Activated CD8-positive, alpha-beta T cell treated with anti-CD3 and anti-CD28 coated beads, Interleukin-2, amount 10 ng/mL, durations not matched to agents 7 days and 5 days (primary cell): ENCODE measurements at places on chromosomes 7 and 10. TPM values are rescaled to one million over a fixed set of nuclear protein-coding genes. Genes with fewer than 3 reads are reported as not detected.

The HTR5A gene
- total RNA-seq = not detected

DNA sequence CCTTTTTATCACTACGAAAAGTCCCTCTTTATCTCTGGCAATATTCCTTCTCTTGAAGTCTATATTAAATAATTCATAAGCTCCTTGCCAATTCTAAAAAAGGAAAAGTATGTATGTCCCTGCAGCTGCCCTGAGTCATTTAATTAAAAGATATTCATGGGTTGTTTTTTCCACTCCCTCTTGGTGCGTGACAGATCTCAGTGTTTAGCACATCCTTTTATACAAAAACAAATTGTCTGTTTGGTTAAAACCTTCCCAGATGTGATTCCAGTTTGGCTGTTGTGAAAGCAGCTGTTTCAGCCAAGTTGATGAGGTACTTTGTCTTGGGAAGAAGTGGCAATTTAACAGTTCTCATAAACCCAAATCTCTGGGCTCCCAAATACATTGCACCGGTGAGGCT lies 33.8 kb upstream of the PRLHR start:
- no peak overlapping the region for H3K27ac ChIP-seq
- no peaks in the 10 kb centered on the region for H3K36me3 ChIP-seq

The HMX2 gene
- not detected for total RNA-seq

The POLR1F gene
- total RNA-seq = 20.3 TPM

The OR13A1 gene
- total RNA-seq = not detected

The SPDYE2 gene
- not detected for total RNA-seq

The FAM204A gene
- 45.4 TPM for total RNA-seq

- H3K4me3 ChIP-seq = no peak overlapping the region
- no peak overlapping the region for H3K27ac ChIP-seq
- peaks cover 2% of the 10 kb centered on the region for H3K4me1 ChIP-seq
- no peaks in the 10 kb centered on the region for H3K27me3 ChIP-seq
- H3K36me3 ChIP-seq = no peaks in the 10 kb centered on the region
- no peak for DNase-seq
These were observed 45.0 kb upstream of the AGBL3 start for GRCh38 chr7:134941185-134941900.

The CYP26A1 gene
- total RNA-seq = not detected

The CLCN1 gene
- not detected for total RNA-seq

- H3K27me3 ChIP-seq = no peaks in the 10 kb centered on the region
- no peaks in the 10 kb centered on the region for H3K36me3 ChIP-seq
- no peak overlapping the region for H3K4me3 ChIP-seq
- no peak for DNase-seq
- H3K4me1 ChIP-seq = peaks cover 3% of the 10 kb centered on the region
These were observed 92.1 kb downstream of the GRB10 start for GRCh38 chr7:50690541-50691011.

The C10orf143 gene
- total RNA-seq = 4.7 TPM

DNA sequence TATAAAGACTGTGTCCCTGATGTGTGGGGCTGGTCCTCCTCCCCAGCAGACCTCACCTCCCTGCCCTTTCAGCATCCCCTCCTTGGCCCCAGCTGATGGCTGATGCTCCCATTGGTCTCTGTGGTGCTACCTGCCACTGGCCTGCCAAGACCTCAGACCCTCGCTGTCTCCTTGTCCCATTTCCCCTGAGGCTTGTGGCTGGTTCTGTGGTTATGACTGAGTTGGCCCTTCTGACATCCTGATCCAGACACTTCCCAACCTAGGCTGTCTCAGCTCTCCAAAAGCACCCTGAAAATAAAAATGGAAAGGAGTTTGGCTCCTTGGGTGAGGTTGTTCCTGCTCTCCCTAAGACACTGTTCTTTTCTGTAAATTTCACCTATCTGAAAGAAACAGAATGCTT lies 214.2 kb downstream of the RPS24 start:
- H3K27ac ChIP-seq = no peak overlapping the region
- H3K36me3 ChIP-seq = peaks cover 5% of the 10 kb centered on the region
- peaks cover 39% of the 10 kb centered on the region for H3K4me1 ChIP-seq
- H3K27me3 ChIP-seq = peaks cover 8% of the 10 kb centered on the region

The MKX gene
- not detected for total RNA-seq

The RBP4 gene
- not detected for total RNA-seq

GRCh38 chr7:142862786-142863400 lies 8.0 kb downstream of the EPHB6 start:
- no peak overlapping the region for H3K27ac ChIP-seq
- no peaks in the 10 kb centered on the region for H3K36me3 ChIP-seq
- peaks cover 9% of the 10 kb centered on the region for H3K27me3 ChIP-seq
- DNase-seq = peak; percentile 18
- no peak overlapping the region for H3K4me3 ChIP-seq
- peaks cover 6% of the 10 kb centered on the region for H3K4me1 ChIP-seq

DNA sequence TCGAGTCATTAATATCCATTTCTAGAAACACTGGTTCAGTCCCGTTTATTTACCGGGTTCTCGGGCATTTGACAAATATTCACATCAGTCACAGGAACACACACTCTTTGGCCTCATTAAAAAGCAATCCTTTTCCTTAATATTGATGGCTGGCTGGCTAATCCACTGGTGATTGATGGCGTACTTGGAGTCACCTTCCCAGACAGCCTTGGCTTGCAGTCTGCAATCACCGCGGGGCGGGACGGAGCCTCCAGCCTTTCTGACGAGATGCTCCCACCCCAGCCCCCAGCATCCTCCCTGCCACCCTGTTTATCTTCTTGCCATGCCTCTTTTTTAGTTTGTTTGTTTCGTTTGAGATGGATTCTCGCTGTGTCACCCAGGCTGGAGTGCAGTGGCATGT lies 36.6 kb downstream of the SRRM3 start:
- no peak overlapping the region for H3K27ac ChIP-seq
- H3K27me3 ChIP-seq = peaks cover 22% of the 10 kb centered on the region
- no peak for DNase-seq
- peaks cover 8% of the 10 kb centered on the region for H3K4me1 ChIP-seq
- H3K36me3 ChIP-seq = no peaks in the 10 kb centered on the region

DNA sequence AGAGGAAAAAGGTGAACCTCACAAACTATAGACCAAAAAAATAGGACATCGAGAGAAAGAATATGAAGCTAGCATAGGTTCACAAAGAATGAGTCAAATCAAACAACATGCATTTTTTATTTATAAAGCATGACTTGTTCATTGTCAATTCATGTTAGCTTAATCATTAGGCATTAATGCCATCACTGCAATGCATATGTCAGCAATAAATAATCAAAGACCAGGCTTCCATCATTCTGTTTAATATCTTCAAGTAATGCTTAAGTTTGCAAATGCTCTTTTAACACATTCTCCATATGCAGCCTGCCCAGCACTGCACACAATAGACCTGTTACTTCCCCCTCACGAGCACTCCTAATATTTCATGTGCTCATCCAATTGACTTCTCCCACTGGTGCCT lies 8.9 kb upstream of the MAGI2 start:
- peaks cover 5% of the 10 kb centered on the region for H3K27me3 ChIP-seq
- no peak for DNase-seq
- H3K4me3 ChIP-seq = no peak overlapping the region

The ZNF727 gene
- total RNA-seq = not detected

GRCh38 chr7:43943417-43944187 lies 17.4 kb downstream of the UBE2D4 start:
- H3K27me3 ChIP-seq = no peaks in the 10 kb centered on the region
- DNase-seq = no peak
- no peak overlapping the region for H3K4me3 ChIP-seq
- H3K4me1 ChIP-seq = no peaks in the 10 kb centered on the region
- no peak overlapping the region for H3K27ac ChIP-seq

DNA sequence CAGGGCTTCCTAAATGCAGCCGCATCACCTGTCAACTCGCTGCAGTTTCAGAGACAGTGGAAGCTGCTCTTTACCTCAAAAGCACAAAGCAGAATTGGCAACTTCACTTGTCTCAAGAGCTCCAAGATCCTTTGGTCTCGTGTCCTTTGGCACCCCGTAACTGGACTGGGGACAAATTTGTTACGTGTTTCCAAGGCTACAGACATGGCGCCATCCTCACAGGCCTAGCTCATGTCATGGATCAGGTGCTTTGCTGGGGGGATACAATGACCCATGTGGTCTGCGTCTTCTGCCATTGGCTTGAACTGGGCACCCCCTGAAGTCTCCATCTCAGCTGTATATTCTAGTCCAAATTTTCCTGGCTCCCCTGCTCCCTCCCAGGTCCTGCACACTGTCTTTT lies 48.6 kb downstream of the CHST3 start:
- H3K4me3 ChIP-seq = no peak overlapping the region
- no peaks in the 10 kb centered on the region for H3K4me1 ChIP-seq
- no peaks in the 10 kb centered on the region for H3K36me3 ChIP-seq
- H3K27me3 ChIP-seq = no peaks in the 10 kb centered on the region
- H3K27ac ChIP-seq = no peak overlapping the region

- no peak for DNase-seq
- peaks cover 81% of the 10 kb centered on the region for H3K27me3 ChIP-seq
- peaks cover 20% of the 10 kb centered on the region for H3K4me1 ChIP-seq
- peak overlapping the region; percentile 25 for H3K4me3 ChIP-seq
- peak overlapping the region; percentile 52 for H3K27ac ChIP-seq
These were observed 868 bp downstream of the EMX2 start for GRCh38 chr10:117543225-117544003.

GRCh38 chr7:155766966-155767916 lies 45.0 kb downstream of the SHH start:
- no peaks in the 10 kb centered on the region for H3K27me3 ChIP-seq
- peak overlapping the region; percentile 2 for H3K27ac ChIP-seq
- H3K36me3 ChIP-seq = peaks cover 72% of the 10 kb centered on the region
- no peak overlapping the region for H3K4me3 ChIP-seq

GRCh38 chr10:77643795-77644468 lies 6.3 kb upstream of the KCNMA1 start:
- H3K36me3 ChIP-seq = no peaks in the 10 kb centered on the region
- peak; percentile 50 for DNase-seq
- peaks cover 32% of the 10 kb centered on the region for H3K27me3 ChIP-seq

- no peaks in the 10 kb centered on the region for H3K27me3 ChIP-seq
- H3K4me1 ChIP-seq = no peaks in the 10 kb centered on the region
- H3K27ac ChIP-seq = no peak overlapping the region
- no peak overlapping the region for H3K4me3 ChIP-seq
- no peak for DNase-seq
These were observed 1073.6 kb downstream of the XPNPEP1 start for GRCh38 chr10:108849688-108850087.

- H3K27ac ChIP-seq = no peak overlapping the region
- H3K36me3 ChIP-seq = no peaks in the 10 kb centered on the region
- no peak overlapping the region for H3K4me3 ChIP-seq
- no peak for DNase-seq
- H3K4me1 ChIP-seq = peaks cover 42% of the 10 kb centered on the region
These were observed 159.9 kb downstream of the CAMK1D start for GRCh38 chr10:12509016-12509793.

DNA sequence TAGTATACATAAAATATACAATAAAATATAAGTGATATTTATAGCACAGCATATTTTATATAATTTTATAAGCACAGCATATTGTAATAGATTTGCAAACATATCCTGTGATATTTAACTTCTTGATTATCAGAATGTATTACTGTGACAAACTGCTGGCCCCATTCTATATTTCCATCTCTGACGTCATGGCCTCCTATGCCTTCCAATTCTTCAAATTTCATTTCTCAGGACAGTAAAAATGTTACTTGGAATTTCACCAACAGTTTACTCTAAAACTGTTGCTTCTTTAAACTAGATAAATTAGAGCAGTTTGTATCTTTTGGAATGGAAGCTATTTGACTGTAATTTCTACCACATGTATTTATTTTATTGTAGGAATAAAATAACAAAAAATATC lies 102.5 kb upstream of the SLC25A13 start:
- H3K27me3 ChIP-seq = peaks cover 15% of the 10 kb centered on the region
- no peaks in the 10 kb centered on the region for H3K36me3 ChIP-seq
- peaks cover 8% of the 10 kb centered on the region for H3K4me1 ChIP-seq
- H3K27ac ChIP-seq = no peak overlapping the region
- DNase-seq = no peak

GRCh38 chr10:74937266-74937856 lies 111.0 kb downstream of the KAT6B start:
- DNase-seq = no peak
- no peak overlapping the region for H3K27ac ChIP-seq
- H3K36me3 ChIP-seq = peaks cover 8% of the 10 kb centered on the region
- peaks cover 7% of the 10 kb centered on the region for H3K4me1 ChIP-seq

DNA sequence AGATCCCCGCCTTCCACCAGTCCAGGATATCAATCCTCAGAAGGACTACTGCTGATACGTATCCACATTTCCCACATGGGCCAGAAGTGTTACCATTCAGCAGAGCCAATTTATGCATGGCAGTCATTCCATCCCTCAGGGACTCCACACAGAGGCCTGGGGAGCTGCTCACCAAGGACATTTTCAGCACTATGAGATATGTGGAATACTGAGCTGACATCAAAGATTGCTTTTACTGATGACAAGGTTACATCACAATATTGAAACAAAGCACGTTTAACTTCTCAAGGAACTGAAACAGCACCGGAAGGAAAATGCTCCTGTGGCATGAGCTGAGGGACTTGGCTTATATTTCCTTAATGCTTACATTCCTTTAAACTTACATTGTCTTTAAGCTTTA lies 335.1 kb downstream of the BMPER start:
- H3K27ac ChIP-seq = no peak overlapping the region
- no peak overlapping the region for H3K4me3 ChIP-seq
- no peaks in the 10 kb centered on the region for H3K27me3 ChIP-seq
- no peaks in the 10 kb centered on the region for H3K36me3 ChIP-seq
- DNase-seq = no peak

The GOLGA7B gene
- 10.4 TPM for total RNA-seq

The SFRP5 gene
- total RNA-seq = 0.42 TPM

The PRLHR gene
- not detected for total RNA-seq

The NUTM2B gene
- 0.87 TPM for total RNA-seq

GRCh38 chr7:21169667-21170580 lies 258.0 kb upstream of the SP4 start:
- H3K4me1 ChIP-seq = no peaks in the 10 kb centered on the region
- H3K4me3 ChIP-seq = no peak overlapping the region
- peaks cover 28% of the 10 kb centered on the region for H3K27me3 ChIP-seq
- DNase-seq = no peak

GRCh38 chr10:29158066-29158465 lies 130.8 kb upstream of the LYZL1 start:
- H3K36me3 ChIP-seq = no peaks in the 10 kb centered on the region
- no peak overlapping the region for H3K27ac ChIP-seq

- no peaks in the 10 kb centered on the region for H3K36me3 ChIP-seq
- H3K27me3 ChIP-seq = peaks cover 8% of the 10 kb centered on the region
- H3K27ac ChIP-seq = no peak overlapping the region
- H3K4me1 ChIP-seq = no peaks in the 10 kb centered on the region
- DNase-seq = no peak
These were observed 123.3 kb downstream of the CDH23 start for GRCh38 chr10:71520042-71520441.

The SLF2 gene
- 44.4 TPM for total RNA-seq

GRCh38 chr7:13563257-13563656 lies 426.2 kb downstream of the ETV1 start:
- no peaks in the 10 kb centered on the region for H3K27me3 ChIP-seq
- no peak overlapping the region for H3K27ac ChIP-seq
- DNase-seq = no peak
- no peak overlapping the region for H3K4me3 ChIP-seq
- H3K4me1 ChIP-seq = no peaks in the 10 kb centered on the region

The TMEM236 gene
- not detected for total RNA-seq

GRCh38 chr7:122219253-122219865 lies 75.3 kb upstream of the AASS start:
- H3K27ac ChIP-seq = no peak overlapping the region
- no peaks in the 10 kb centered on the region for H3K27me3 ChIP-seq
- no peaks in the 10 kb centered on the region for H3K4me1 ChIP-seq
- no peak overlapping the region for H3K4me3 ChIP-seq
- H3K36me3 ChIP-seq = no peaks in the 10 kb centered on the region
